ENCODE measurements at places on chromosomes 12 and 14. TPM values are rescaled to one million over a fixed set of nuclear protein-coding genes. Genes with fewer than 3 reads are reported as not detected.

DNA sequence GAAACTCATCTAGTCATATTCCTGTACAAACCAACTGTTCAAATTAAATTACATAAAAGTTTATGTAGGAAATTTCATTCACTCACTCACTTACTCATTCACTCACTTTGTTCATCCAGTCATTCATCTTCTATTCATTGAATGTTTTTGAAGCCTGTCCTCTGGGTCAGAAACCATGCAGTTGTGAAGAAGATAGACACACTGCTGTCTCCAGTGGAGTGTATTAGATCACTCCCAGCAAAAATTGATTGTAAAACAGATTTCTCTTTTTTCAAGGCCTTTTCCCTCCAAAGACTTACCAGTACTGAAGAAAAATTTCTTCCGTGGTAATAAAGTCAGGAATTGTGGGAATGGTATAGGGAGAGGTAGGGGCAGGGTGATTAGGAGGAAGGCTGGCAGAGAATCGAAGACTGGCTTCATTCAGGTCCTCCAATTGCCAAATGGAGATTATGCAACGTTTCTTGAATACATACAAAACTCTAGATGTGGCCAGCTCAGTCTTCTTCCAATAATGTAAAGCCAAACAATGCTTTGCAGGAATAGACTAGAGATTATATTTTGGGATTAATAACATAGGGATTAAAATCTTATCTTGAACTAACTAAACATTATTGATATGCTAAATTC lies 9.1 kb downstream of the LRRK2 start:
- no peak overlapping the region for H3K27ac ChIP-seq
- no peak overlapping the region for H3K4me3 ChIP-seq
- DNase-seq = no peak
- no peaks in the 10 kb centered on the region for H3K27me3 ChIP-seq
- H3K4me1 ChIP-seq = no peaks in the 10 kb centered on the region
- H3K36me3 ChIP-seq = no peaks in the 10 kb centered on the region

GRCh38 chr12:51923506-51924365 lies 16.4 kb downstream of the ACVRL1 start:
- no peaks in the 10 kb centered on the region for H3K36me3 ChIP-seq
- no peak for DNase-seq
- H3K27me3 ChIP-seq = no peaks in the 10 kb centered on the region
- no peak overlapping the region for H3K4me3 ChIP-seq

- H3K27me3 ChIP-seq = no peaks in the 10 kb centered on the region
- DNase-seq = peak; percentile 58
- no peaks in the 10 kb centered on the region for H3K36me3 ChIP-seq
These were observed 238.5 kb downstream of the GPHN start for GRCh38 chr14:66746316-66747006.

GRCh38 chr12:101942250-101942605 lies 64.8 kb downstream of the DRAM1 start:
- DNase-seq = no peak
- H3K27me3 ChIP-seq = no peaks in the 10 kb centered on the region
- H3K27ac ChIP-seq = no peak overlapping the region
- peaks cover 5% of the 10 kb centered on the region for H3K4me1 ChIP-seq
- H3K4me3 ChIP-seq = no peak overlapping the region

GRCh38 chr12:14691560-14691959 lies 4.8 kb downstream of the GUCY2C start:
- no peaks in the 10 kb centered on the region for H3K27me3 ChIP-seq
- no peak overlapping the region for H3K27ac ChIP-seq
- no peak overlapping the region for H3K4me3 ChIP-seq
- H3K4me1 ChIP-seq = no peaks in the 10 kb centered on the region

GRCh38 chr12:8648576-8649205 lies 13.9 kb downstream of the MFAP5 start:
- H3K36me3 ChIP-seq = no peaks in the 10 kb centered on the region
- DNase-seq = no peak
- H3K27ac ChIP-seq = no peak overlapping the region

- no peaks in the 10 kb centered on the region for H3K36me3 ChIP-seq
- H3K4me3 ChIP-seq = no peak overlapping the region
These were observed 202.1 kb downstream of the SEC23A start for GRCh38 chr14:38900887-38901286.

- H3K27me3 ChIP-seq = peaks cover 27% of the 10 kb centered on the region
- no peaks in the 10 kb centered on the region for H3K36me3 ChIP-seq
- H3K4me3 ChIP-seq = no peak overlapping the region
These were observed 771 bp upstream of the AVPR1A start for GRCh38 chr12:63151623-63152320.

- peaks cover 53% of the 10 kb centered on the region for H3K27me3 ChIP-seq
- H3K4me1 ChIP-seq = no peaks in the 10 kb centered on the region
- no peak overlapping the region for H3K27ac ChIP-seq
- H3K36me3 ChIP-seq = no peaks in the 10 kb centered on the region
These were observed 51.6 kb downstream of the SPTB start for GRCh38 chr14:64828071-64828470.

- no peaks in the 10 kb centered on the region for H3K4me1 ChIP-seq
- H3K27ac ChIP-seq = no peak overlapping the region
- no peaks in the 10 kb centered on the region for H3K36me3 ChIP-seq
These were observed 13.0 kb upstream of the NR1H4 start for GRCh38 chr12:100460702-100461101.

DNA sequence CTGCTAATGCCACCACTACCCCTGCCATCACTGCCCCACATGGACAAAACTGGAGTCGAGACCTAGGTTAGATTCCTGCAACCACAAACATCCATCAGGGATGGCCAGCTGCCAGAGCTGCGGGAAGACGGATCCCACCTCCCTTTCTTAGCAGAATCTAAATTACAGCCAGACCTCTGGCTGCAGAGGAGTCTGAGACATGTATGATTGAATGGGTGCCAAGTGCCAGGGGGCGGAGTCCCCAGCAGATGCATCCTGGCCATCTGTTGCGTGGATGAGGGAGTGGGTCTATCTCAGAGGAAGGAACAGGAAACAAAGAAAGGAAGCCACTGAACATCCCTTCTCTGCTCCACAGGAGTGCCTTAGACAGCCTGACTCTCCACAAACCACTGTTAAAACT lies 7.1 kb upstream of the OAS2 start:
- no peaks in the 10 kb centered on the region for H3K36me3 ChIP-seq
- no peak overlapping the region for H3K27ac ChIP-seq
- no peaks in the 10 kb centered on the region for H3K27me3 ChIP-seq
- H3K4me3 ChIP-seq = no peak overlapping the region
- peak; percentile 2 for DNase-seq

GRCh38 chr12:109581856-109582255 lies 8.3 kb downstream of the MVK start:
- DNase-seq = peak; percentile 45
- no peak overlapping the region for H3K27ac ChIP-seq
- H3K4me3 ChIP-seq = no peak overlapping the region
- H3K36me3 ChIP-seq = peaks cover 8% of the 10 kb centered on the region

DNA sequence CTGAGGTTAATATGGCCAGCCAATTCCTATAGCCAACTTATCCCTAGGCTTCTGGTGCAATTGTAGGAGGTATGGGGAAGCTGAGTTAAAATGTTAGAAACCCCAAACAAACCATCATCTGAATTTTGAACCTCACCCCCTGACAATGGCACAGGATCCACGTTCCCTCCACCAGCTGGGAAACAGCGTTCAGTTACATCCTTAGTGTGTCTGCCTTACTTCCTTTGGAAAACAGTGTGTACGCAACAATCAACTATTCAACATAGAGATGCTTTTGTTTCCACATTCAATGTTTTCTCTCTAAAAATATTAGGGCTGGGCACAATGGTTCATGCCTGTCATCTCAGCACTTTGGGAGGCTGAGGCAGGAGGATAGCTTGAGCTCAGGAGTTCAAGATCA lies 203.4 kb downstream of the TTC7B start:
- no peaks in the 10 kb centered on the region for H3K4me1 ChIP-seq
- H3K4me3 ChIP-seq = no peak overlapping the region

GRCh38 chr12:65449400-65449799 lies 170.9 kb downstream of the MSRB3 start:
- H3K4me3 ChIP-seq = no peak overlapping the region
- H3K27me3 ChIP-seq = no peaks in the 10 kb centered on the region
- peaks cover 6% of the 10 kb centered on the region for H3K36me3 ChIP-seq
- H3K4me1 ChIP-seq = peaks cover 3% of the 10 kb centered on the region
- H3K27ac ChIP-seq = no peak overlapping the region

- H3K27ac ChIP-seq = no peak overlapping the region
- no peak overlapping the region for H3K4me3 ChIP-seq
- H3K36me3 ChIP-seq = no peaks in the 10 kb centered on the region
- peaks cover 1% of the 10 kb centered on the region for H3K4me1 ChIP-seq
- no peaks in the 10 kb centered on the region for H3K27me3 ChIP-seq
- DNase-seq = peak; percentile 19
These were observed 55.1 kb downstream of the TTC6 start for GRCh38 chr14:37650356-37651037.

DNA sequence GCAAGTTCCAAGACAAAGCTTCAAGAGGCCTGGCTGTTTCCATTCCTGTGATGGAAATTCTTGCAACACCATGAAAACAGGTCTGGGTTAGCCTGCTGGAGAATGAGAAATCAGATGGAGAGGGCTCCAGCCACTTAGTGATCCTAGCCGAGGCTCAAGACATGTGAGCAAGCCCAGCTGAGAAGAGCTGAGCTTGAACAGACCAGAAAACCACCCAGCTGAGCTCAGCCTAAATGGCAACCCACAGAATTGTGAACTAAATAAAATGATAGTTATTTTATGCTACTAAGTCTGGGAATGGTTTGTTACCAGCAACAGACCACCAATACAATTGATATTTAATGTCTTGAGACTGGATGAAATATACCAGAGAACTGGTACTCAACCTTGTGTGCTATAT lies 494.5 kb downstream of the RMST start:
- H3K27ac ChIP-seq = no peak overlapping the region
- DNase-seq = no peak
- H3K4me1 ChIP-seq = no peaks in the 10 kb centered on the region
- H3K4me3 ChIP-seq = no peak overlapping the region
- no peaks in the 10 kb centered on the region for H3K36me3 ChIP-seq

GRCh38 chr12:62730649-62731048 lies 204.3 kb downstream of the PPM1H start:
- 0 out of 2 replicates have a peak overlapping the region, but pooled peaks have one; percentile 9 for H3K27ac ChIP-seq
- H3K36me3 ChIP-seq = no peaks in the 10 kb centered on the region
- DNase-seq = peak; percentile 67
- peaks cover 16% of the 10 kb centered on the region for H3K4me1 ChIP-seq
- H3K27me3 ChIP-seq = no peaks in the 10 kb centered on the region

- peaks cover 2% of the 10 kb centered on the region for H3K4me1 ChIP-seq
- H3K27me3 ChIP-seq = no peaks in the 10 kb centered on the region
- no peak for DNase-seq
- peaks cover 56% of the 10 kb centered on the region for H3K36me3 ChIP-seq
- no peak overlapping the region for H3K27ac ChIP-seq
These were observed 47.1 kb downstream of the SEC23A start for GRCh38 chr14:39055786-39056474.

DNA sequence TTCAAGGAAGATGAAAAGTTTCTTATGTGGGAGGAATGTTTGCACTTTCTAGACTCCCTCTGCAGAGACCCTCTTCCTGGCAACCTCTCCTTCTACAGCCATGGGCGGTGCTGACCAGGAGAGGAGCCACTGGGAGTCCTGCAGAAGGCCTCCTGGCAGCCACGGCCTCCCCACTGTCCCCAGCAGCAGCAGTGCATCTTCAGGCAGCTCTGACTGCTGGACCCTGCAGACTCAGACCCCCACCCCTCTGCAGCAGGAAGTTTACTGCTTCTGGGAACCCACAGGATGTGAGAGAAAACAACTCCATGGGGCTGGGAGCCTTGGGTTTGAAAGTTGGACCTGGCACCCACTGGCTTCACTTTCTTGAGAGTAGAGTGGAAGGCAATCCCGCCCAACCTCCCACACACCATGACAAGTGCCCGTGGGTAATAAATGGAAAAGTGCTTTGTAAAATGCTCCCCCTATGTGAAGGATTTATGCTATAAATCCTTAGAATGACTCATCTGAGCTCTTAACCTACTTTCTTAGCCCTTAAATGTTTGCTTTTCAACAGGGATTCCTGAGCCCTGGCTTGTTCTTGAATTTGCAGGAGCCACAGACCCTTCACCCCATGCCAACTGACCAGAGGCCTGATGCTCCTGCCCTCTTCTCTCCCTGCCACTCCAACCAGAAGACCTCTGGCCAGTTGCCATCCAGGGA lies 37.5 kb upstream of the DDX11 start:
- no peak overlapping the region for H3K4me3 ChIP-seq
- peaks cover 3% of the 10 kb centered on the region for H3K4me1 ChIP-seq
- no peak overlapping the region for H3K27ac ChIP-seq

DNA sequence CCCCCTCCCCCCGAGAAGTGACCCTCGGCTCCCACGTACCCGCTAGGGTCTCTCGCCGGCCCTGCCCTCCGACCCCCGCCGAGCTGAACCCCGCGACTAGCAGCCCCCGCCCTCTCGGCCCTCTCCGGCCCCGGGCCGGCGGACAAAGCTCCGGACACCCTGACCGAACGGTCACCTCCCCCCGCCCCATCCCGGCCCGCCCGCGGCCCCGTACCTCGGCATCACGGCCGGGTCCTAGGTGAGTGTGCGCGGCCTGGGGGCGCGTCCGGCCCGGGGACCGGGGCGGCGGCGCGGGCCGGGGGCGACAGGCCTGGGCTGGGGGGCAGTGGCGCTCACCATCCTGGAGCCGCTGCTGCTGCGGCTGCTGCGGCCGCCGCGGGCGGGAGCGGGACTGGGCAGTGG lies at the start of gene FIGNL2:
Gene FIGNL2 (minus strand): TSS at position 393 of the 402 bp plus-strand sequence. CDS start 26,305 bp downstream, outside the sequence.
- H3K4me1 ChIP-seq = no peaks in the 10 kb centered on the region
- no peak within 1 kb of the TSS for H3K27ac ChIP-seq
- no peak for DNase-seq
- peaks cover 62% of the 10 kb centered on the region for H3K27me3 ChIP-seq
- H3K4me3 ChIP-seq = peak within 1 kb of the TSS; percentile 50
- no peaks in the 10 kb centered on the region for H3K36me3 ChIP-seq

The PYGL gene
- 70.4 TPM for total RNA-seq

The PTCSC3 gene
- total RNA-seq = not detected

The PPFIA2 gene
- total RNA-seq = 0.28 TPM

The INHBC gene
- not detected for total RNA-seq

The CLEC6A gene
- total RNA-seq = not detected

The ASIC1 gene
- 1.6 TPM for total RNA-seq

The GARIN6 gene
- not detected for total RNA-seq

The GMFB gene
- 59.1 TPM for total RNA-seq

The PTPRQ gene
- 2.8 TPM for total RNA-seq

The SALL2 gene
- total RNA-seq = 2.9 TPM

The GSG1 gene
- 2.5 TPM for total RNA-seq

The NPFF gene
- total RNA-seq = not detected

The LTBP2 gene
- total RNA-seq = 26.7 TPM

The SOAT2 gene
- 0.18 TPM for total RNA-seq

The CMTM5 gene
- total RNA-seq = not detected

The GPR84 gene
- not detected for total RNA-seq

Data from IMR-90 (cell line).